ENCODE measurements at places on chromosomes 12 and 14.

DNA sequence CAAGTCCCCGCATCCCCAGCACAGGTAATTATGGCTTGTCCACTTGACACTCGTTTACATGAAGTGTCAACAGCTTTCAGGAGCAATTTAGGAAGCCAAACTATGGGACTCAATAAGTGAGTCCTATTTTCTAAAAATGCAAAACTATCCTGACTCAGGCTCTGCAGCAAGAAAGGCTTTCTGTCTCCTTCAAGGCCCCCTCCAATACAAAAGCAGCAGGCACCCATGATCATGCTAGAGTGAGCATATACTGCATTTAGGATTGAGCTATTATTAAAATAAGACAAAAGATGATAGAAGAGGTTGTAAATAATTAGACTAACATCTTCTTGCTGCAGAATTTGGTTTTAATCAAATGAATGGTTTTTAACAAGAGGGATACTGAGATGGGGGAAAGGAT is 3.2 kb downstream of the SIX6 start:
- no peak for DNase-seq

- DNase-seq = no peak
These were observed 20.6 kb downstream of the PTHLH start for GRCh38 chr12:27951898-27952297.

DNA sequence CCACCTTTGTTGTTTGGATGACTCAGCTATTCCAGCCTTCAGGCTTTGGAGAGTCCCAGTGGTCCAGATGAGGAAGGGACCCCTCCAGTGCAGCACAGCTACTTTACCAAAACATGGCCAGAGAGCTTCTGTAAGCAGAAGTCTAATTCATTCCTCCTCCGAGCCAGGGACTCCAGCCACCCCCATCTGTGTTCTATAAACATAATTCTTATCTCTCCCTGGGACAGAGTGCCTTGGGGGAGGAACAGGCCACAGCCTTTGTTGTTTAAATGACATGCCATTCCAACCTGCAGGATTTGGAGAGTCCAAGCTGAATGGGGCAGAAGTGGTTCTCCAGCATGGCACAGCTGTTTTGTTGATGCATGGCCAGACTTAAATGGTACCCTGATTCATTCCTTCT is 994.0 kb downstream of the TRHDE start:
- DNase-seq = no peak

- peak; percentile 53 for DNase-seq
These were observed 5.7 kb downstream of the INF2 start for GRCh38 chr14:104694991-104695659.

DNA sequence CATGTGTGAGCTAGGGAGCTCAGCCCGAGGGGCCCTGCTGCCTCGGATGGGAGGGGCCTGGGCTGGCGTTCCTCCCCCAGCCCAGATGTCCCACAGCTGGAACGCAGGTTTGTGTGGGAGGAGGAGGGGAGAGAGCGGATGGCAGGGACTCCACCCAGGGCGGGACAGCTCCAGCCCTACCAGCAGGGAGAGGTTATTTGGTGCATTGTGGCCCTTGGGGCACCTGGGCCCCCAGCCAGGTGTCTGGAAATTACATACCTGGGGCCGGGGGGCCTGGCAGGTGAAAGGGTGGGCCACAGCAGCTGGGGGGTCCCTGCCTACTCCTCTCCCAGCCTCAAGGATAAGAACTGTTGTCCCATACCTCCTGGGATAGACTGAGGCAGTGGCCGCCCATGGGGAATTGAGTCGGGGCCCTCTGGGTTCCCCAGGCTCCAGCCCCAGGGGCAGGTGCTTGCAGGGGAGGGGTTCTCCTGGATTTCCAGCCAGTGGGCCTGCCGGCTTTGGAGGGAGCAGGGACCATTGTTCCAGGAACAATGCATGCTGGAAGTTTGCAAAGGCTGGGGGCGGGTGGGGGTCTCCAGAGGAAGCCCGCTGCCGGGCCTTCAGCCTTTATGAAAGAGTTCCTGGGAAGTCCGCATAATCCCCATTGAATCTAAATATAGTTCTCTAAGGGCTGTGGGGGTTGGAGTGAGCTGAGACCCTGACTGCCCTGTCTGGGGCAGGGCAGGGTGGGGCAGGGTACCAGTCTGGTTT is 1.2 kb downstream of the KIF26A start:
- DNase-seq = peak; percentile 15

- no peak for DNase-seq
These were observed 20.7 kb upstream of the CSRP2 start for GRCh38 chr12:76899522-76899921.

DNA sequence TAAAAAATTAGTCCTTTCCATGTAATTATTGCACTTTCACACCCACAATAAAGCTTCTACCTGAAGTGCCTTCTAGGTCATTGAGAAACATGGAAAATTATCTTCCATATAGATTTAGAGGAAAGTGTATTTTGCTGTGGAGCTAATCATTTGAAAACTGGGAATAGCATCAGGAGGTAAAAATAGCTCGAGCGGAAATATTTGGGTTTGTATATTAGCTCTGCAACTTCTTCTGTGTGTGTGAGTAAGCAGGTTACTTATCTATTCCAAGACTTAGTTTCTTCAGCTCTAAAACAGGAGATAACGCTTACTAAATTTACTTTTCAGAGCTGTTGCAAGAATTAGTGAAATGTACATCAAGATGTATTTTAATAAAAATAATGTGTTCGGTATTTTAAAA is 95.0 kb upstream of the MON2 start:
- DNase-seq = no peak

GRCh38 chr12:108981835-108982234 is 39.0 kb downstream of the SVOP start:
- no peak for DNase-seq

GRCh38 chr14:70401643-70402042 is 15.2 kb downstream of the SYNJ2BP start:
- DNase-seq = no peak
